BJ (cell line): ENCODE measurements at places on chromosomes 7 and 10.

DNA sequence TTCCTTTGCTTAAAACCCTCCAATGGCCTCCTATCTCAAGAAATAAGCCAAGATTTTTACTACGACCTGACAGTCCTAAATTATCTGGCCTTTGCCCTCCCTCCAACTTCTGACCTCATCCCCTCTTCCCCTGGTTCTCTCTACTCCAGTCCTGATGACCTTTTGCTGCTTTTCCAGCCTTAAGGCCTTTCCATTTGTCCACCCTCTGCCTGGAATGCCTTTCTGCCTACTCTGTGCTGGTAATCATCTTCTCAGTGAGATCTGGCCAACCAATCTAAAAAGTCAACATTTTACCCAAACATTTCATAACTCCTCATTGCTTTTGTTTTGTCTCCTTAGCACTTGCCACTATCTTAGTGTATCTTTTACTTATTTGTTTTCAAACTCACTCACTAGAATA, 75.7 kb downstream of the VPS41 start:
- DNase-seq: no peak

- no peak for DNase-seq
Observed at GRCh38 chr7:96998333-96998732, 7.0 kb upstream of the DLX6 start.

- DNase-seq: no peak
Observed at GRCh38 chr7:133859871-133860450, 267.2 kb upstream of the LRGUK start.

- no peak for DNase-seq
Observed at GRCh38 chr10:49610114-49610457, at the start of gene SLC18A3. Gene SLC18A3, plus strand, starts transcription at chr10:49610310. Its CDS starts 431 bp downstream, at chr10:49610741.

GRCh38 chr7:80312139-80312661, 177.6 kb downstream of the GNAI1 start:
- peak; percentile 51 for DNase-seq

- DNase-seq: no peak
Observed at GRCh38 chr7:108037741-108038140, 34.8 kb upstream of the LAMB1 start.

- no peak for DNase-seq
Observed at GRCh38 chr10:53904506-53905241, 896.4 kb downstream of the PCDH15 start.
